ENCODE measurements at places on chromosomes 12 and 14. TPM values are rescaled to one million over a fixed set of nuclear protein-coding genes. Genes with fewer than 3 reads are reported as not detected.

GRCh38 chr12:89208661-89209096 is 143.6 kb downstream of the DUSP6 start:
- no peak for DNase-seq

GRCh38 chr14:69848903-69849391 is 30.3 kb upstream of the SMOC1 start:
- no peak for DNase-seq

DNA sequence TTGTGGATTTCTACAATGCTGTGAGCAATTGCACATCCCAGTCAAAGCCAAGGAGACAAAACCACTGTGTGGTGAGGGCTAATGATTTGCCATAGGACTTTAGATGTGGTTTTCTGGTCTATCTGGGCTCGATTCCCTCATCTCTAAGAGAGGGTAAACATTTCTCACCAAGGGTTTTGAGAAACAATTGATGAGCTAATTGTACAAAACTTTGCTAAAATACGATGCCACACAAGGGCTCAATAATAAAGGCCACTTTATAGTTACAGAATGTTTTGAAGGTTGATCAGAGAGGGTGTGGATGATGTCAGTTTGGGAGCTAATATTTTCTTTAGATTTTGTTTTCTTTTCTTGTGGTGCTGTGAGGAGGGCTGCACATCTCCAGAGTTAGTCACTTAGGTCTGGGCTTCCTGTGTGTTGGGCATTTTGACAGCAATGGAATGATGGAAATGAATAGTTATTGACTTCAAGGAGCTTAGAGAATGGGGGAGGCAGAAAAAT is 60.8 kb upstream of the SLC38A4 start:
- DNase-seq, result no peak

- no peak for DNase-seq
These were observed 515.7 kb downstream of the ETNK1 start for GRCh38 chr12:23140710-23141109.

DNA sequence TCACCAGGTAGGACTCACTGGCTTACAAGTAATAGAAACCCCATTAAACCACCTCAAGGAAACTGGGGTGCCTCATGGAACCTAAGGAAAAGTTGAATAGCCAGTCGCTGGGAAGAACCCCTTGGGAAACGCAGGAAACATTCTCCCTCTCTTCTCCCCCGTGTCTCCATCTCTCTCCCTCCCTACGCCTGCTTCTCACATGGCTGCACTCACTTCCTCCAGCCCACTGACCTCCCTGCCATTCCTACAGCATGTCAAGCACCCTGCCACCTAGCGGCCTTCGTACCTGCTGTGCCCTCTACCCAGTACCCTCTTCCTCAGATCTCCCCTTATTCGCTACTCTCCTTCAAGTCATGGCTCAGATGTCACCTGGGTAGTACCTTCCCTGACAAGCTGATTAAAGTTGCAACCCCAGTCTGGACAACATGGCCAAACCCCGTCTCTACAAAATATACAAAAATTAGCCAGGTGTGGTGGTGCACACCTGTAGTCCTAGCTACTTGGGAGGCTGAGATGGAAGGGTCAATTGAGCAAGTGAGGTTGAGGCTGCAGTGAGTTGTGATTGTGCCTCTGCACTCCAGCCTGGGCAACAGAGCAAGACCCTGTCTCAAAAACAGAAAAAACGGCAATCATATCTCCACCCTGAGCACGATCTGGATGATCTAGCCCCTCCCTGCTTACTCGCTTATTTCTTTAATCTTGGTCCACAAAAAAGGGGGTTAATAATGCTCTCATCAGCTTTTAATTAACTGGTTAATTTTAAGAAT is 6.4 kb upstream of the DTX1 start:
- DNase-seq, result no peak

GRCh38 chr14:96727491-96727890 is 69.7 kb upstream of the VRK1 start:
- no peak for DNase-seq

- no peak for DNase-seq
These were observed 127.3 kb downstream of the RFLNA start for GRCh38 chr12:124422142-124422569.

- no peak for DNase-seq
These were observed 113.7 kb downstream of the TMTC3 start for GRCh38 chr12:88255847-88256246.

DNA sequence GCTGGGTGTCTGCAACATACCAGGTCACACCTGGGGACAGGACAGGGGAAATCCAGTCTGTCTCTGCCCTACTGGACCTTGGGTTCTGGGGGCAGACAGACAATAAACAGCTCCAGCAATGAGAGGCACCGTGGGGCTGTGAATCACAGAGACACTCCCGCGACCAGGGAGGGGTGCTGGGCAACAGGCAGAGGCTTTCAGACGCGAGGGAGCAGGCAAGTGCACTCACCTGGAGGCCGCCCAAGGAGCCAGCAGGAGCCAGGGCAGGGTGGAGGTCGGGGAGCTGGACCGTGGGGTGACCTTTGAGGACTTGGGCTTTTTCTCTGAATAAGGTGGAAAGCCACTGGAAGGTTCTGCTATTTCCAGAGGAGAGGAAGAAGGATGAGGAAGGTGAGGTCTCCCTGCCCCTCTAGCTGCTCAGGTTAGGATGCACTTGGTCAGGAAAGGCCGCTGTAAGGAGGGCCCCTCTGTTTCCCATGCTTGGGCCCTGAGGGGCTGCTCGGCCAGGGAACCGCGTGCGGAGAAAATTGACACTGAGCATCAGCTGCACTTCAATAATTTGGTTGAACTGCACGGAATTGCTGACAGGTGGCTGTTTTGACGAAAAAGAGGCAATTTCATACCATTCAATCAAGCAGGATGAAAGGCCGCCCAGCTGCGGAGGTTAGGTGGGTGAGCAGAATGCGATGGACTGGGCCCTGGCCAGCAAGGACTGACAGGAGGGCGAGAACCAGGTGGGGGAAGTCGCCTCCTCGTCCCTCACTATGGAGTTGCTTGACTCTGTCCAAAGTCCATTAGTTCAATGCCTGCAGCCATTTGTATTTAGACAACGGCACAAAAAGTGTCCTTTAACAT is 42.2 kb downstream of the JAG2 start:
- no peak for DNase-seq

- DNase-seq, result no peak
These were observed 371.9 kb downstream of the ATP23 start for GRCh38 chr12:58313091-58313855.

DNA sequence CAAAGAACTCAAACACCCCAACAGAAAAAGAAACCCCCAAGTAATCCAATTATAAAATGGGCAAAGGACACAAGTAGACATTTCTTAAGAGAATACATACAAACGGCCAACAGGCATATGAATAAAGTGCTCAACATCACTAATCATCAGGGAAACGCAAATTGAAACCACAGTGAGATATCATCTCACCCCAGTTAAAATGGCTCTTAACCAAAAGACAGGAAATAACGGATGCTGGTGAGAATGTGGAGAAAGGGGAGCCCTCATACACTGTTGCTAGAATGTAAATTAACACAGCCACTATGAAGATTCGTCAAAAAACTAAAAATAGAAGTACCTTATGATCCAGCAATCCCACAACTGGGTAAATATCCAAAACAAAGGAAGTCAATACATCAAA is 52.4 kb downstream of the CLMN start:
- no peak for DNase-seq

DNA sequence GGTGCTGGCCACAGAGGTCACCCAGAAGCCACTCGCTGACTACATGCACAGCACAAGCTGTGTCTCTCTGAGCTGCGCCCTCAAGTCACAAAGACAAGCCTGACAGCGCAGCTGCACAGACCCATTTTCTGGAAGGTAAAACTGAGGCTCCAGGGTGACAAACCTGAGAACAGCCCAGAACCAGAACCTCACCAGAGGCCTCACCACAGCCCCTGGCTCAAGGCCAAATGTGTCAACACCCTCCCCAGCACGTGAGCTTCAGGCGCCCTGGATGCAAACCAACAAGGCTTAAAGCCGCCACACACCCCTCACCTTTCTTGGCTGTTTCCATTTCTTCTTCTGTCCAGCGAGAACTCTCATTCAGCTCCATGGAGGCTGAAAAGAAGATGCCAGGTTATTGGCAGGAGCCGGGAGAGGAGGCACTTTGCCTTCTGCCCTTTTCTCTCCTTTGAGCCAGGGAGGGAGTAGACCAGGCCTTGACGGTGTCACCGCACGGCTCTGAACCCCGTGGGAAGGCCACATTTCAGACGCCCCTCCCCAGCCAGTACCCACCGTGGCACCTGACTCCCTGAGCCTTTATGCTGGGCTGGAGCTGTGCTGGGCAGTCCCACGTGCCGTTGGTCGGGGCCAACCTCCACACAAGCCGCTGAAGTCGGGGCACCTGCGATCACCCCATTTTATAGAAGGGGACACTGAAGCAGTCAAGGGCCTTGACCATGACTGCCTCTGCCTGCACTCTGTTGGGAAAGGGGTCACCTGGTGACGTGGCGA is 103.1 kb downstream of the RFLNA start:
- no peak for DNase-seq

GRCh38 chr12:44812062-44812461 is 64.1 kb downstream of the NELL2 start:
- no peak for DNase-seq

DHRS7 gene
- 117 TPM for total RNA-seq

DNA sequence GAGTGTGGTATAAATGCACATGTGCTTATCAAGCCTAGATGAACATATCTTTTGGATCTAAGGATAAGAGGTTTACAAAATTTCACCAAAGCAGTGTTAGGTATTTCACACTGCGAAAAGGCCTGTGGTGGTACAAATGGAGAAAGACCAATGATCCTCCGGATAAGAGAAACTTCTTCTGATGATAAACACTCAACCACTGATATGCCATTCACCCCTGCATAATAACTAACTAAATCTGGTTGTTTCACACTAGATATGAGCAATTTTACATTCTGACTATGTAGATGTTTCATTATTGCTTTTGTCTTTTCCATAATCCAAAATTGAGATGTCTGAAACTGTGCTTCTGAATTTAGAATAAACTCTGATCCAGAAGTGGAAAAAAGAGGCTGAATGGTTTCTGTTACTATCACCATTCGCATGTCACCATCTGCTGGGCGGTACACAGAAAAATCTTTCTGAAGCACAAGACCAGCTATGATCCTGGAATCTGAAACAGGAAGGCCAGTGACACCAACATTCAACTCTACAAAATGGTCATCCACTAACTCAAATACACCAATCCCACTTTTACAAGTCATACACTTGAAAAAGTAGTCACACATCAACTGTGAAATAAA is 1.3 kb downstream of the BBS10 start:
- no peak for DNase-seq

AMN gene
- 2.4 TPM for total RNA-seq

DNA sequence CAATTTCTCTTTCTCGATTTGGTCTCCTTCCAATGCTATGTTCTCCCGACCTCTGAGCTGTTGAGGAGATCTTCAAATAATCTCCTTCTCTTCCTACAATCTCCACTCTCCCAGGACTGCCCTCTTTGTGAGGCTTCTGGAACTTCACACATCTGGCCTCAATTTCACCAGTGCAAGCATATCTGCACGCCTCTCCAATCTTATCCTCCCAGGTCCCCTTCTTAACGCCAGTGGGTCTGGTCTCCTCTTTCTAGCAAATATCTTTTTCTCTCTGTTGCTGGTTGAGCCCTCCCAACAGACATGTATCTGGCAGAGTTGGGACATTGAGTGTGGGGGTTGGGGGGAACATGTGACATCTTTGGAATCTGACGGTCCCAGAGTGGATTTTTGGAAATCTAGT is 17.9 kb downstream of the RTL1 start:
- DNase-seq, result no peak

DNA sequence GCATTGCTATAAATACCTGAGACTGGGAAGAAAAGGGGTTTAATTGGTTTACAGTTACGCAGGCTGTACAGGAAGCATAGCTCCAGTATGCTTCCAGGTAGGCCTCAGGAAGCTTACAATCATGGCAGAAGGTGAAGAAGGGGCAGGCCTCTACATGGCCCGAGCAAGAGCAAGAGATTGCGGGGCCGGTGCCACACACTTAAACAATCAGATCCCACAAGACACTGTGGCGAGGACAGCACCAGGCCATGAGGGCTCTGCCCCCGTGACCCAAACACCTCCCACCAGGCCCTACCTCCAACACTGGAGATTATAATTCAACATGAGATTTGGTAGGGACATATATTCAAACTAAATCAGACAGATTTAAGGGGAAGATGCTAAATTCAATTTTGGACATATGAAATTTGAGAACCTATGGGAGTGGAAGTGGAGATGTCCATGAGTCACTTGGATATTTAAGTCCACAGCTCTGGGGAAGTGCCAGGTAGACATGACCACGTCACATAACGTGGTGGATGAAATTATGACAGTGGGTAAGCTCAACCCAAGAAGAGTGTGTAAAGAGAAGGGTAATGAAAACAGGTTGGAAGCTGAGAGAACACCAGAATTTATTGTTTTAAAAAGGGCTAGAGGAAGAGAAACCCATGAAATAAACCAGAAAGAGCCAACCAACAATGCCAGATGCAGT is 1.5 kb upstream of the LTA4H start:
- no peak for DNase-seq

ERG28 gene
- total RNA-seq, result 7.6 TPM

DNA sequence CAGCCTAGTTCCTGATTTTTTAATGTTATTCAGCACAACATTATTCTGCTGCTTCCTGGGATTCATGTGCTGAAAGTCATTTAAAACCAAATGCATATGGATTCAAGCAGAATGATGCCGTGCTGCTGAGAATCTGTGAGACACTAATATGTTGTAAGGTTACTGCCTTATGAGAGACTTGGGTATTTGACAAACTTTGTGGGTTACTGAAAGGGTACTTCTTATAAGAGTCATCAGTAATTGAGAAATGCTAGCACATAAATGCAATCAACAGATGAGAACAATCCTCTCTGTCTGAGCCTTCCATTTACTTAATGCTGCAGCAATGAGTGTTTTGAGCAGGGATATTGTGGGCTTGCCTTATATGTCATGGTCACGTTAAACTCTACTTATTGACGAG is 175.7 kb downstream of the NPAS3 start:
- DNase-seq, result no peak

GRCh38 chr12:63821781-63822251 is 22.7 kb upstream of the SRGAP1 start:
- DNase-seq, result no peak

DNA sequence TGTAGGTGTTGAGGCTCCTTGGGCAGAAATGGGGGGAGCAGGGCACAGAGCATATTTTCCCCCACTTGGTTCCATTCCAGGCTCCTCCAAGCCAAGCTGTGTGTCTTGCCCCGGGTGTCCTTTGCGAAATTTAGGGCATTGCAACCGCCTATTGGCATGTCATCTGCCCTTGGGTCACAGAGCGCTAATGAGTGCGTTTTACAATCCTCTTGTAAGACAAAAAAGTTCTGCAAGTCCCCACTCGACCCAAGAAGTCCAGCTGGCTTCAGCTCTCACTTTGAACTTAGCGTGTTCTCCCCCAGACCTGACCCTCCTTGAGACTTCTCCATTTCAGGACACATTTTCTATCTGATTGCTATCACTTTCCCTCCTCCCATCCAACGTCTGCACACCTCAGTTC is 6.1 kb upstream of the LRTM2 start:
- DNase-seq, result no peak
